Mucosa of descending colon (tissue), 3 donors: ENCODE measurements at places on chromosomes 4 and X. TPM values are rescaled to one million over a fixed set of nuclear protein-coding genes. Genes with fewer than 3 reads are reported as not detected.

EVC2 gene
- 6.5 TPM for total RNA-seq

SCRG1 gene
- 3.4 TPM for total RNA-seq

AKAP14 gene
- total RNA-seq, result not detected

RRH gene
- not detected for total RNA-seq

SPARCL1 gene
- total RNA-seq, result 33.6 TPM

ALAS2 gene
- total RNA-seq, result not detected

MAGEB10 gene
- total RNA-seq, result not detected
